Myocyte (in vitro differentiated cells): ENCODE measurements at places on chromosomes 3 and 15. TPM values are rescaled to one million over a fixed set of nuclear protein-coding genes. Genes with fewer than 3 reads are reported as not detected.

- DNase-seq: no peak
Observed at GRCh38 chr15:73621286-73621826, 11.8 kb downstream of the NPTN start.

GPR27 gene
- not detected in 2 replicates for total RNA-seq

GRCh38 chr3:170037463-170038433, at the start of gene GPR160:
TSS of gene GPR160 (plus strand) at chr3:170037995. CDS start at chr3:170083973, 45,978 bp downstream.
- DNase-seq: peak; percentile 30

DNA sequence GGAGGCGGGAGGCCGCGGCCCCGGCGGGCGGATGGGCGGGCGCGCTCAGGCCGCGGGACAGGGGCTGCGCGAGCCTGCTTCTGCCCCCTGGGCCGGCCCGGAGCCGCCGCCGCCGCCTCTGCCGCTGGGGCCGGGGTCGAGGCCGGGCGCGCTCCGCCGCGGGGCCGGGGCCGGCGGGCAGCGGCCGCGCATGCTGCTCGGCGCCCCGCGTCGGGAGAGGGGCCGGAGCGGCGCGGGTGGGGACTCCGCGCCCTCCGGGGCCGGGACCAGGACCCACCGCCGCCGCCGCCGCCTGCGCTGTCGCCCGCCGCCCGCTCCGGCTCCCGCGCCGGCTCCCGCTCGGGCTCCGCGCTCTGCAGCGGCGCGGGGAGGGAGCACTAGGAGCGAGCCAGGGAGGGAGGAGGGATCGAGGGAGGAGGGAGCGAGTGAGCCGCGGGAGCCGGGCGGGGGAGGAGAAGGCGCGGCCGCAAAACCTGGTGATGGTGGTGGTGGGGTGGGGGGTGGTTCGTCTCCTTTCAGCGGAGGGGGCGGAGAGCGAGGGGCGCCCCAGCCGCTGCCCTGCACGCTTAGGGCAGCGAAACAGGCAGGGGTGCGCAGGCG, at the start of gene LINGO1:
Gene LINGO1, minus strand, starts transcription at position 379 of the 600 bp plus-strand sequence. CDS start 597 bp downstream, outside the sequence.
- no peak for DNase-seq

DNA sequence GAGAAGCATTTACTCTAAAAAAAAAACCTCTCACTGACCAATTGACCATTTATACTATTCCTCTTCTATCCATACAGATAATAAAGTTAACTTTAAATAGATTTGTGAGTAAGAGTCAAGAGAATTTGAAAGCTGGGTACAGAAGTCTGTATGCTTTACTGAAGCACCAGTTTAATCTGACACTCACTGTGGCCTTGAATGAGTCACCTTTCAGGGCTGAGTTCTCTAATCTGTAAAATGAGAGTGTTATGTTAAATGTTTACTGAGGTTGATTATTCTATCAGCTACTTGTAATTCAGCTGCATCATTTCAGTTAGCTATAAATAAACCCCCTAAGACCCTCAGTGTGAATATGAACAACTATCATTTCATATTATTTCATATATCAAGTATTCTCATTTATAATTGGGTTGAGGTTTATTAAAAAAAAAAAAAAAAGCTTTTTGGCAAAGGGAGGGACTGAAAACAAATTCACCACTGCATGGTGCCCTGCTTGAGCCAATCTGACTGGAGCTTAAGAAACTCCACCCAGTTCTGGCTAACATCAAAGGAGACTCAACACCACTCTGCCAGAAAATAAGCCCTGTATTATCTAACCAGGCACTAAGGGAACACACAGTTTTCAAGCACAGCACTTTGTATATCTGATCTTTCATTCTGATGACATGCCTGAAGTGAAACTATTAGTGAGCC, 2.8 kb downstream of the MAP4 start:
- peak; percentile 80 for DNase-seq
